Fibroblast of villous mesenchyme (primary cell): ENCODE measurements at places on chromosomes 5 and 9. TPM values are rescaled to one million over a fixed set of nuclear protein-coding genes. Genes with fewer than 3 reads are reported as not detected.

SLC36A3 gene
- not detected in 2 replicates for total RNA-seq

CLTA gene
- total RNA-seq, result 194 and 265 TPM in 2 replicates

TPPP gene
- under 0.01 TPM in 2 replicates for total RNA-seq

- peak; percentile 95 for DNase-seq
Measured at GRCh38 chr5:72692651-72693442, 123.6 kb upstream of the TNPO1 start.

GRCh38 chr5:137587919-137588318 lies 88.8 kb upstream of the SPOCK1 start:
- DNase-seq, result no peak
